Foreskin fibroblast (primary cell): ENCODE measurements at places on chromosomes 7 and 10.

- peak; percentile 5 for DNase-seq
Observed at GRCh38 chr7:103573479-103574058, 127.6 kb upstream of the SLC26A5 start.

- DNase-seq, result no peak
Observed at GRCh38 chr7:30735631-30736030, 16.3 kb upstream of the INMT start.

GRCh38 chr10:91860885-91861284 is 48.4 kb downstream of the FGFBP3 start:
- DNase-seq, result no peak

- peak; percentile 79 for DNase-seq
Observed at GRCh38 chr10:31928549-31929260, at the start of gene ARHGAP12. Gene ARHGAP12 (minus strand): TSS chr10:31928831. CDS start chr10:31908855, 19,976 bp downstream.

DNA sequence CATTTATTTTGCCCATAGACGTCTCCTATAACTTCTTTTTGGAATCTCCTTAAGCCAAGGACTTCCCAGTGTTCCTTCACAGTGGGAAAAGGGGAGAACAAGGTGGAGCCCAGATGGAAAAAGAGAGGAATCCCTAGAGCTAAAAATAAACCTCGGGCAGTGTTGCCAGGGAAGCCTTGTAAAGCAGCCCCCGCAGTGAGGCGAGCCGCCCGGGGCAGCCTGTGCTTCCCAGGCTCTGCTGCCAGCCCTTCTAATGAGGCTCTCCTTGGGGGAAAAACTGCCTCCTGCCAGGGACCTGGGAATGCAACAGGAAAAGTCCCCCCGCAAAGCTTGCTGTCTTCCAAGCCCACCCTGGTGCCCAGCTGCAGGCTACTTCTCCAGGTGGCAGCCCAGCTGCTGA is 71.7 kb downstream of the SH3PXD2A start:
- DNase-seq, result no peak

DNA sequence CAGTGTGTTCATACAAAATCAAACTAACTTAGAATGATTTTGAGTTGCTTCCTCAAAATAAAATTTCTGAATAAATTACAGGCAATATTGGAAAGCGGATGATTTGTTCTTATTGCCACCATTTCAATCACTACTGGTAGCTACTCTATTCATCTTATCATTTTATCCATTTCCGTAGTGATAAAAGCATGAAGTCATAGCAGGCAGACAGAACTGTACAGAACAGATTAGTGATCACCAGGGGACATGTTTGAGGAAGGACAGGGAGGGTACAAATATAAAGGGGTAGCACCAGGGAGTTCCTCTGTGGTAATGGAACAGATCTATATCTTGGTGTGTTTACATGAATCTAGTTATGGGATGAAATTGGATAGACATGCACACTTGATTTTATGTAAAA is 138.5 kb downstream of the WNT2 start:
- DNase-seq, result no peak

DNA sequence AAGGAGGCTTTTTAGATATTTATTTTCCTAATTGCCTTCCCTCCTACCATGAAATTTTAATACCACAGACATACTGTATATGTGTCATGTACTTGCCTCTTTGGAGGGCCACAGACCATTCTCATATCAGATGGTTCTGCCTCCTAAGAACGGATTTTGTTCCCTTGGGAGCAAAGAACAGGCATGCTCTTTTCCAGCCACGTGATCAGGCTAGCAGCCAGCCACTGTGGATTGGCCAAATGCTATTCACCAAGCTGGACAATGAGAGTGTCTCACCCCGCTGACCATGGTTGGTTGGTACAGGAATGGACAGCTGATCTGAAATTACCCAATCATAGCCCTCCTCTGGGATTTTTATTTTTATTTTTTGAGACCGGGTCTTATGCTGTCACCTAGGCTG is 21.5 kb upstream of the CRHR2 start:
- no peak for DNase-seq

DNA sequence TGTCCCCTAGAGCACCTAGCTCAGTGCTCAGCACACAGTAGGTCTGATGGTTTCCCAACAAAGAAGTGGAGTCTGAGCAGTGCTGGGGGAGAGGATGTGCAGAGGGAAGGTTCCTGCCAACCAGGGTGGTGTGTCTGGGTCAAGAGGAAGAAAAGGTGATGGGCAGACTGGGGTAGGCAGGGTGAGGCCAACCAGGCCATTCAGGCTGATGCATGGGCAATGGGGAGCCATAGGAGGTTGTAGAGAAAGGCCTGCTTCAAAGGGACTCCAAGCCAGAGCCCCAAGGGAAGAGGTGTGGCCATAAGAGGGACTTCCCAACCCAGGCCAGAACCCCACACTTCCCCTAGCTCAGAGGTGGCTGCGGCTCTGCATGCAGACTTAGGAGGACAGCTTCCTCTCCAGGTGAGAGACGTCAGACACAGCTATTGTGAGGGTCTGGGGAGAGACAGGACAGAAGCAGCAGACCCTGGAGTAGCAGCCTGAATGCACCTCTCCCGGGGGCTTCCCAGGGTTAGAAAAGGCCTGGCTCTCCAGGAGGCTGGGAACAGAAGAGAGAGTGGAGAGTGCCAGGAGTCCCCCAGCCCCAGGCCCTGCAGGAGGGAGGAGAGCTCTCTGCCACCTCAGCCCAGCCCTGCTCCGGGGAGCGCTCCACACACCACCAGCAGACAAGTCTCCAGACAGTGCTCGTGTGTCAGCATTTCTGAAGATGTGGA is 87.4 kb upstream of the ZMIZ1 start:
- no peak for DNase-seq

DNA sequence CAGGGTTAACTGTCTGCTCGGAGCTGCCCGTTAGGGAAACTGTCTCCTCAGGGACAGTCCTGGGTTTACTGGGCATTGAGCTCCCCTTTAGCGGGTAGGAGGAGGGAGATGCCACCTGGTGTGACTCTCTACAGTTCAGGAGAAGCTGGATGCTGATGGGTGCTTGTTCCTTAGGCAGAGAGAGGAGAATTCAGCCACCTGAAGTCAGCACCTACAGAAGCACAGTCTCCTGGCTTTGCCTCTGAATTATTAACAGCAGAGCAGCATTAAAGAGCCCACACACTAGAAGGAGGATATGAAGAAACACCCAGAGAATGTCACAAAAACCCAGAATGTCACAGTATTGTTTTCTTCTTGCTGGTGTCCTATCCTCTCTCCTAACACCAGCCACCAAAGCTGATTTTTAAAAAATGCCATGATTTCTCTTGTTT is 696 bp downstream of the GIMAP4 start:
- no peak for DNase-seq

- peak; percentile 82 for DNase-seq
Observed at GRCh38 chr7:98394377-98394836, 6.5 kb downstream of the BAIAP2L1 start.

GRCh38 chr10:90787393-90788198 is 70.2 kb downstream of the HTR7 start:
- peak; percentile 76 for DNase-seq

DNA sequence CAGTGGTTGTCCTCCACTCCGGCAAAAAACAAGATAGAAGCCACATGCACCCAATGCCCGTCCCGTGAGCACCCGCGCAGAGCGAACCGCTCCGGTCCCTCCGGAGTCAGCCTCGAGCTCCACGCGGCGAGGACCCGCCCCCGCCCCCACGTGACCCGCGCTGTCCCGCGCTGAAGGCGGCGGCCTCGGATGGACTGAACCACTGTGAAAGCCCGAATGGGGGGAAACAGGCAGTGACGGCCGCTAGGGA is 766 bp upstream of the EIF3B start:
- DNase-seq, result peak; percentile 85

GRCh38 chr10:11224321-11224720 is 206.6 kb downstream of the CELF2 start:
- DNase-seq, result no peak

DNA sequence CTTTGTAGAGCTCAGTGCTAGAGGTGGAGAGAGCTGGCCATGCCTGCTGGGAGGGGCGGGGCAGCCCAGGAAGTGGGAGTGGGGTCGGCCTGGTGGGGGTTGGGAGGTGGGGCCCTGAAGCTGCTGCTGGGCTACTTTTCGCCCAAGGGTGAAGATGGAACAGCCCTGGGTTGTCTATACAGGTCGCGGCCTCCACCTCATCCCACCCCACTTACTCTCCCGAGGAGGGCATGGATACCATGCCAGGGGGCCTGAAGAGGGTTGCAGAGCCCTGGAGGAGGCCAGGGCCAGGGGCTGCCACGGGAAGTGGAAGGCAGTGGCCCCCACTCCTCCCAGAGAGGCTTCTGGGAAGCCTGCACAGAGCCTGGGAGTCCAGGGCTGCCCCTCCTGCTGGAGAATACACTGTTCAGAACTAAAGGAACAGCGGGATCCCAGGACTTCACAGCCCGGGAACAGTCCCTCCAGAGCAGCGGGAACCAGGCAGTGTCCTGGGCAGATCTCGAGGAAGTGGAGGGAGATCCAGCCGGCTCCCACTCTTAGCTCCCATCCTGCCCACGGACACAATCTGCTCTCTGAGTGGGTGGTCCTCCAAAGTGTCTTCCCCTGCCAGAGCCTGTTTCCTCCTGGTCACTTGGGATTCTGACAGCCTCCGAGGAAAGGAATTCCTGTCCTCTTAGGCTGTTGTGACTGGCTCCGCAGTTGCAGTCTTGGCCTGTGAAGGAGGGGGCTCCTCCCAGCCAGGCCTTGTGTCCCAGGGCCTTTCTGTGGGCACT is 23.5 kb downstream of the MAT1A start:
- DNase-seq, result no peak

DNA sequence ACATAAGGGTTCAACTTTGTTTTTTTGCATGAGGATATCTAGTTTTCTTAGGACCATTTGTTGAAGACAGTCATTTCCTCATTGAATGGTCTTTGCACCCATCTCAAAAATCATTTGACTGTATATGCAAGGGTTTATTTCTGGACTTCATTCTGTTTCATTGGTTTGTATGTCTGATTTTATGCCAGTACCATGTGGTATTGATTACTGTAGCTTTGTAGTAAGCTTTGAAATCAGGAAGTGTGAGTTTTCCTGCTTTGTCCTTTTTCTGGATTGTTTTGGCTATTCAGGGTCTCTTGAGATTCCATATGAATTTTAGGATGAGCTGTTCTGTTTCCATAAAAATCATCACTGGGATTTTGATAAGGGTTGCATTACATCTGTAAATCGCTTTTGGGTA is 63.9 kb downstream of the SND1 start:
- DNase-seq, result peak; percentile 75
